RPMI7951 (cell line): ENCODE measurements at places on chromosomes 13 and 19. TPM values are rescaled to one million over a fixed set of nuclear protein-coding genes. Genes with fewer than 3 reads are reported as not detected.

- DNase-seq = no peak
These were observed 10.4 kb downstream of the GP6 start for GRCh38 chr19:55027472-55028337.

LPAR6 gene
- 10.4 and 11.4 TPM in 2 replicates for total RNA-seq

ATCAY gene
- not detected in 2 replicates for total RNA-seq

DNA sequence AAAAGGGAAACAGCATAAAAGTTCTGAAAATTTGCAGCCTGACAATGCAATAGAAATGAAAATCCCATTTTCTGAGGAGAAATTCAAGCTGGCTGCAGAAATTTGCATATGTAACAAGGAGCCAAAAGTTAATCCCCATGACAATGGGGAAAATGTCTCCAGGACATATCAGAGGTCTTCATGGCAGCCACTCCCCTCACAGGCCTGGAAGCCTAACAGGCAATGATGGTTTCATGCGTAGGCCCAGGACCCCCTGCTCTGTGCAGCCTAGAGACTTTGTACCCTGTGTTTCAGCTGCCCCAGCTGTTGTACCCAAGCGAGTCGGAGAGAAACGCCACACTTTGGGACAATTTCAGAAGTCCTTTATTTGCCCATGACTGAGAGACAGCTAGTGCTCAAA, 701.3 kb upstream of the KLHL1 start:
- DNase-seq = no peak

- no peak for DNase-seq
These were observed 11.8 kb downstream of the AP3D1 start for GRCh38 chr19:2139385-2140137.
